ENCODE measurements at places on chromosomes 7 and 10.

- DNase-seq: no peak
These were observed 110.1 kb upstream of the KLF6 start for GRCh38 chr10:3895045-3895631.

GRCh38 chr7:87877366-87878040, 1.2 kb downstream of the DBF4 start:
- no peak for DNase-seq

GRCh38 chr10:59173414-59173813, 3.0 kb upstream of the PHYHIPL start:
- no peak for DNase-seq

DNA sequence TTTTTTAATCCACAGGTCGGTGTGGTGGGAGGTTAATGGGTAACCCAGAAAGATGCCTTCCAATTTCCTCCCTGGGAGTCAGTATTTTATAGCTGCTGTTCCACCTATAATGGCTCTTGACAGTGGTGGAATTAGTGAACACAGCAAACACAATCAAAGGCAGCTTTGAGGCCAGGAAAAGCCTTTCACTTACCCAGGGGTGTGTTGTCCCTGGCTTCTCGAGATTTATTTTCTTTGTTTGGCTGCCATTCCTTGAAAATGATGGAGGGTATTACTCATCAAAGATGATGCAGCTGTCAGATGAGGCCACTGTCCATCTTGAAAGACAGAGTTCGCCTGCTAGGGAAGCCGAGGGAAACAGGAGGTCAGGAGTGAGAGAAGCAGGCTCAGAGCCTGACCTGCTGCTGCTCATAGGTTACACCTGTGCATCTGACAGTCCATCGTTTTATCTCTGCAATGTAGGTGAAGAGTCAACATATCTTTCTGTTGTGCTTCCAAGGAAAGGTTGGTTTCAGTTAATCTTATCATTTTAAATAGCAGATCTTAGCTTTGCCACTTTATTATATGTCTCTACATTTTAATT, 221.6 kb downstream of the XPNPEP1 start:
- no peak for DNase-seq

DNA sequence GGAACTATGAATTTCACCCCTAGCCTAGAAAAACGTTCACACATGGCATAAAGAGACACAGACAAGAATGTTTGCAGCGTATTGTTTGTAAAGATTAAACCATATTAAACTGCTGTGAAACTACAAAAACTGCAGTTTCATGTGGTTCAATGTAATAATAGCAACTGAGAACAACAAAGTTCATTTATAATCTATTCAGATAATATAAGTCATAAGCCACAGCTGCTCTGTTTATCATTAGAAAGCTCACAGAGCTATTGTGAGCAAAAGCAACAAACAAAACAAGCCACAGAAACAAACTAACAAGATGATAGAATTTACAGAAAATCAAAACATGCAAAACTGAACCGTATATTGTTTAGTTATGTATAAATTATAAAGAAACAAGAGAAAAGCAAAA, 113.5 kb downstream of the AHR start:
- DNase-seq: no peak

- no peak for DNase-seq
These were observed 26.7 kb downstream of the DMBT1 start for GRCh38 chr10:122587098-122587760.

- no peak for DNase-seq
These were observed 9.2 kb upstream of the ATXN7L1 start for GRCh38 chr7:105885387-105886111.

DNA sequence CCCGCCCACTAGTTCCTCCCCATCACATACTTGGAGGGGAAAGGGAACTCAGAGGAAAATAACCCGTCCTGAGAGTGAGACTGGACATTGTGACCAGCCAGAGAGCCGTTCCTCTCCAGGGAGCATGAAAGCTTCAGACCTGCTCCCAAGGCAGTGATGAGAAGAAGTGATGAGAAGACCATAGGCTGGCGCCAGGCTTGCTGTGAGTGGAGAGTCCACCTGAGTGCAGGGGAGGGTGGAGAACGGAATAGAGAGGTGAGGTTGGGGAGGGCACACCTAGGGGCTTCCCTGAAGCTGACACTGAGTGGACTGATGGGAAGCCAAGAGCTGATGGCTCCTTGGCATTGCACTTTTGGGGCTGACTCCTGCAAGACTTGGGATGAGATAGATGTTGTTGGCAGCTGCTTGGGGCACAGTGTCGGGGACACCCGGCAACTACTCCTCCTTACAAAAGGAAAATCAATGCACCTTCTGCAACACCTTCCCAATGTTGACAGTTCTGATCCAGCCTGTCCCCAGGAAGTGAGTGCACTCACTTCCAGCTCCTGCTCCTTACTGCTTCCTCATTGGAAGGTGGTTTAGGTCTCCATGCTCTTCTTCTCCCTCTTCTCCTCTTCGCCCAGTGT, 79.4 kb downstream of the EMX2 start:
- no peak for DNase-seq

GRCh38 chr7:87316846-87317552, 28.5 kb upstream of the CROT start:
- DNase-seq: no peak

DNA sequence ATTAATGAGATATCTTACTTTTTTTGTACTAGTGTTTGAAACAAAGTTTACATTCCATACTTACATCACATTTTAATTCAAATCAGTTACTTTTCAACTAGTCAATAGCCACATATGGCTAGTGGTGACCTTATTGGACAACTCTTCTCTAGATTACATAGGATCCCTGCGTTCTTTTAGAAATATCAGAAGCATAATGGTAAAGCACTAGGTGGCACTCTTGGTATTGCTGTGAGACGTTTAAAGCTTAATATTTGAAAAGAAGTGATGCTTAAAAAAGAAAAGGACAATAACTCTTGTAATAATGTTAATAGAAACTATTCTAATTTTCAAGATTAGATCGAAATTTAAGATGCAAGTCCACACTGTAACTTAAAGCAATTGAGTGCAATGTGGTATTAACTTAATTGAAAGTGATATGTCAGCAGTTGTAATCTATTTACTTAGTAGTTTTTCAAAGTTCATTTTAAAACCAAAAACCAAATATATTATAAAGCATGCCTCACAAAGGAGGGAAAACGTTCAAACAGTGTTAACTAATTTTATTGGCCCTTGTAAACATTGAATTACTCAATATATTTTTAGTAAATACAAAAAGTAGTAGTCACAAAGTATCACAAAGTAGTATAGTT, 339.1 kb downstream of the ATRNL1 start:
- DNase-seq: peak; percentile 17

DNA sequence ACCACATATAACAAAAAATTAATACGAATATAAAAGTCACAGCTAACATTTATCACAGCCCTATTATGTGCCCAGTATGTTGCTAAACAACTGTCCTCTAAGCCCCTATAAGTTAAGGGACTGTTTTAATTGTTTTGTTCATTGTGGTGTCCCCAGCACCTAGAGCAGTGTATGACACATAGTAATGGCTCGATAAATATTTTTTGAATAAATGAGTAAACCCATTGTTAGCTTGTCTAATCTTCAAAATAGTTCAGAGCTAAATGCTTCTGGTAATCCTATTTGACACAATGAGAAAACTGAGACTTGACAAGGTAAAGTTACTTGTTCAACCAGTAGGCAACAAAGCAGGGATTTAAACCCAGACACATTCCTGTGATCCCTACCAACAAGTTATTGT, 78.4 kb upstream of the NEUROD6 start:
- DNase-seq: no peak

- DNase-seq: no peak
These were observed 73.1 kb downstream of the CYP51A1 start for GRCh38 chr7:92061154-92061553.

- no peak for DNase-seq
These were observed 29.1 kb downstream of the TNRC18 start for GRCh38 chr7:5394264-5395105.

GRCh38 chr7:79401254-79401653, 52.2 kb downstream of the MAGI2 start:
- DNase-seq: no peak

DNA sequence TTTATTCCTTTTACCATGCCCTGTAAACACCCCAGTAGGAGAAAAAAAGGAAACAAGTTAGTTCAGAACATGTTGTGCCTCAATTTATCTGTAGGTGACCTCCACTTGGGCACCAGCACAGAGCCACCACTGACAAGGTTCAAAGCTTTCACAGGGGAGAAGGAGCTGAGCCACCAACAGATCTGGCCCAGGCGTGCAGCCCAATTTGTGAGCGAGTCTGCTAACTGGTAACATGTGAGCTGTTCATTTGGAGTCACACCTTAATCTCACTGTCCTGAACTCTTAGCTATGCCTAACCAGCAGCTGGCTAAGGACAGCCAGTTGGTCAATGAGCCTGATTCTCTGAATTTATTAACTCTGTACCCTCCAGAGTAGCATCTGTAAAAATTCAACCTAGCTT, 78.4 kb upstream of the CAMK2B start:
- DNase-seq: no peak

DNA sequence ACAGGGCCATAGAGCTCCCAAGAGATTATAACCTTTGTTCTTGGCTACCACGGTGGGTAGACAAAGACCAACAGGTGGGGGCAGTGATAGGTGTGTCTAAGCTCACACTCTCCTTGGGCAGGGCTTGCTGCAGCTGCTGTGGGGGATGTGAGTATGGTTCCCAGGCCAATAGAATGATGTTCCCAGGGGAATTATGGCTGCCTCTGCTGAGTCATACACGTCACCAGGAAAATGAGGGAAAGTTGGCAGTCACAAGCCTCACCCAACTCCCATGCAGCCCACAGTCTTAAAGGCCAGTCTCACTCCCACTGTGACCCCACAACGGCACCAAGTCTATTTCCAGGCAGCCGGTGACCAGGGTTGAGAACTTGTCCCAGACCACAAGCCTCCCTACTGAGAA, 453.4 kb upstream of the PODXL start:
- no peak for DNase-seq

DNA sequence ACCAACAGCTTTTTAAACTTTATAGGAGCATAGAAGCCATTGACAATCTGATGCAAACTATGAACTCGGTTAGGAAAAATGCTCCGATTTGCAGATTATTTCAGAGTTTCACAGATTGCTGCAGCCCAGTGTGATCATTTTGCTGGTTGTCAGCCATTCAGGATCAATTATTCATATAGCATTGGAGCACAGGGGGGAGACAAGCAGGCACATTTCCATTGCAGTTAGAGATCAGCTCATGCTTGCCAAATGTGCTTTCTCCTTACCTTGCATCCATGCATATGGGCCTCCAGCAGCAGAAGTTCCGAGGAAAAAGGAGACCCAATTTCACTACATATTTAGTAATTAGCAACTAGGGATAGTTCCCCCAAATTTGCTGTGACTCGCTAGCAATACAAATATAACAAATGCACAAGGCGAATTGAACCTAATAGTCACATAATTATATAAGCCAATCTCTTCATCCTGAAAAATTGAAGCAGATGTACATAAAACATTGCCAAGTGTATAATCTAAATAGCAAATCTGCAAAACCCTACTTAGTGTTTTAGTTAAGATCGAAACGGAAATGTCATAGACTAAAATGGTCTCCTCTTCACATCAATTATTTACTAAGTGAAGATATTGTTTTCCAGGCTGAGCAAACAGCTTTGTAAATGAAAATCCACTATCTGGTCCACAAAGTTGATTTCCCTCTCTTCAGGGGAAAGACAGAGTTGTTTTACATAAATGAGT, 49.5 kb upstream of the RSU1 start:
- no peak for DNase-seq

GRCh38 chr10:79944428-79945395, 4.2 kb downstream of the SFTPD start:
- no peak for DNase-seq

GRCh38 chr10:49352323-49352722, 43.6 kb downstream of the DRGX start:
- no peak for DNase-seq

DNA sequence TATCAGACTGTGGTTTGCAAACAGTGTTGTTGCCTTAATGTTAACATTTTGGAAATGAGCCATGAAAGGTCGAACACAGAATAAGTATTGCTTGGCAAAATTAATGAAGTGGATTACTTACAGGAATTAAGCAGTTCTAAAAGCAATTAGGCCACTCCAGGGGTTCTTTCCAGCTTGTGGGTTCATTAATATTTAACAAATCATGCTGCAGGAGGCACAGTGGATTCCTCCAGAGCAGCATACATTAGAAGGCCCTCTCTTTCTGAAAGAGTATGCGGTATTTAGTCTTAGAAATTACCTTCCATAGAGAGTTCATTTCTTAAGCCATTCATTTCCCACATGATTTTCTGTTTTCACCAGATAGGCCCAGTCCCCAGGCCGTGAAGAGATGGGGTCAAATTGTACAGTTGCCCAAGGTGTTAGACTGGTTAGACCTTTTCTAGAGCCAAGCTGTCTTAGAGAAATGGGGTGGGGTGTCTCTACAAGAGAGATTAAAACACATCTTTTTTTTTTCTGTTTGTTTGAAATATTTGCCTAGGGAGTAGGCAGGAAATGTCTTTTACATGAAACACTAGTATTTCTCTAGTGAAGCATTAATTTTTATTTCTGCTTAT, 40.0 kb upstream of the AGR3 start:
- no peak for DNase-seq

DNA sequence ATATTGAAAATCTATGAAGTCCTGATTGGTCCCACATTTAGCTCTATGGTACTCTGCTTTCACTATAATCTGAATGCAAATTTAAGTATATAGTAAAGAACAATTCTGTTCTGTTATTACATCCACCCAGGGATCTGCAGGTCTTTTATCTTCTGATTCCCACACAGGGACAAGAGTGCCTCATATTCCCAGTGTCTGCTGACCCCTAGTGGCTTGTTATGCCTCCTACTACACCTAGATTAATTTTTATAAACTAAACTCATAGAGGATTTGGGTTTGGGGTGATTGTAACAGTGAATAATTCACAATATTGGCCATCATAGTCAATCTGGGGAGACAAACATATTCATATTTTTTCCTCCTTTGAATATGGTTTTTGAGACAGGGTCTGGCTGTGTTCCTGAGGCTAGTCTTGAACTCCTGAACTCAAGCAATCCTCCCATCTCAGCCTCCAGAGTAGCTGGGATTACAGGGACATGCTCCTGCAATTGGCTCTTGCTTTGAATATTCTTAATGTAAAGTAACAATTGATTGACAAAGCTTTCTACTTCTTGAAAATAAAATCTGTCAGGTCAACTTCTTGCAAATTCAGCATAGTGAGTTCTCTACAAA, 282.1 kb downstream of the KCND2 start:
- no peak for DNase-seq

DNA sequence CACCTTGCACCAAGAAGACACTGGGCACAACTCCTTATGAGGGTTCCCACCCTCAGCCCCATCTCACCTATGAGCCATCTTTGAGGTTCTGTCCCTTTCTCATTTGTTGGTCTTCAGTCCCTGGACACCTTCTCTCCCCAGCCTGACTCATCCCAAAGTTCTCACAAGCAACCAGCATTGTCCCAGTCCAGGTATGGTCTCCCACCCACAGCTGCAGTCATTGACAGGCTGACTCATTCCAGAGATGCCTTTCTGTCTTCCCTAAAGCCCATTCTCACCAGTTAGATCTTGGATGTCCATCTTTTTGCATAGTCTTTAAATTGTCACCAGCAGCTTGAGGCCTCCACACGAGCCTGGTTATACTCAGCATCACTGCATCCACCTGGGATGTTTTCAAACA, 26.7 kb upstream of the BMPR1A start:
- no peak for DNase-seq

GRCh38 chr10:90930971-90931871, 10.3 kb upstream of the ANKRD1 start:
- no peak for DNase-seq
